ENCODE measurements at places on chromosomes 2 and 18.

- no peak for DNase-seq
Observed at GRCh38 chr2:71451705-71452104, 1.7 kb upstream of the DYSF start.

DNA sequence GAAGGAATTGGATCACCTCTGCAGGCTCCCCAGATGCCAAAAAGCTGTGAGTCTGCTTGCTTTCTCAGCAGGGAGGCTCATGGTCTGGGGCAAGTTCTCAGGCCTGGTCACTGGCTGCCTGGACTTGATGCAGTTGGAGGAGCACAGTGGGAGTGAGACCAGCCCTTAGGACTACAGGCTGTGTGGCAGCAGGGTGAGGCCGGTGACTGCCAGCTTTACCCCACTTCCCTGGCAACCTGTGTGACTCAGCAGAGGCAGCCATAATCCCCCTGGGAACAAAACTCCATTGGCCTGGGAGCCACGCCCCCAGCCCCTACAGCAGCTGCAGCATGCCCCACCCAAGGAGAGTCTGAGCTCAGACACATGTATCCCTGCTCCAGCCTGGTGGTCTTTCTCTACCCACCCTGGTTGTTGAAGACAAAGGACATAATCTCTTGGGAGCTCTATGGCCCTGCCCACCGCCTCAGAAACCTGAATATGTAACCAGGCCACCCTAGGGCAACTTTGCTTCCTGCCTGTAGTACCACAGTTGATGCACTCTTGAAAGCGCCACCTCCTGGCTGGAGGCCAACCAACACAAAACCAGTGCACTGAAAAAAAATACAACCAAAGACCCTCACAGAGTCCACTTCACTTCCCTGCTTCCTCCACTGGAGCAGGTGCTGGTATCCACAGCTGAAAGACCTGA, 106.8 kb upstream of the SPATS2L start:
- no peak for DNase-seq

DNA sequence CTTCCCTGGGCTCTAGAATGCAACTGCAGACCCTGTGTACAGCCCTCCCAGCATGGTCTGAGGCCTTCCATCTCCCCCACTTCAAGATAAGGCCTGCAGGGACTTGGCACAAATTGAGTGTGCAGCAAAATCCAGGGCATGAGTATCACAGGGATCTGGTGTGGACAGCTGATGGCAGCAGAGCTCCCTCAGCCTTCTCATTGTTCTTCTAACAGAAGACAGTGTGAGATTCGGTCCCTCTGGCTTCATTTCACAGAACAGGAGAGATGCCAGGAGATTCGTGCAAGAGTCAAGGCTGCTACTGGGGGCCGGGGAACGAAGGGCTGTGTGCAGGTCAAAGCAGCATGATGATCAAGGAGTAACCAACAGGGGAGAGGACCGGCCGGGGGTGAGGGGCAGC, 85.8 kb downstream of the UXS1 start:
- no peak for DNase-seq

- no peak for DNase-seq
Observed at GRCh38 chr2:26172189-26172870, 558 bp upstream of the GAREM2 start.

- no peak for DNase-seq
Observed at GRCh38 chr18:39571511-39571910, 2005.9 kb upstream of the CELF4 start.
